DMS 273 treated with DMSO at 0.1 percent for 48 hours (cell line): ENCODE measurements at places on chromosomes 13 and 19.

DNA sequence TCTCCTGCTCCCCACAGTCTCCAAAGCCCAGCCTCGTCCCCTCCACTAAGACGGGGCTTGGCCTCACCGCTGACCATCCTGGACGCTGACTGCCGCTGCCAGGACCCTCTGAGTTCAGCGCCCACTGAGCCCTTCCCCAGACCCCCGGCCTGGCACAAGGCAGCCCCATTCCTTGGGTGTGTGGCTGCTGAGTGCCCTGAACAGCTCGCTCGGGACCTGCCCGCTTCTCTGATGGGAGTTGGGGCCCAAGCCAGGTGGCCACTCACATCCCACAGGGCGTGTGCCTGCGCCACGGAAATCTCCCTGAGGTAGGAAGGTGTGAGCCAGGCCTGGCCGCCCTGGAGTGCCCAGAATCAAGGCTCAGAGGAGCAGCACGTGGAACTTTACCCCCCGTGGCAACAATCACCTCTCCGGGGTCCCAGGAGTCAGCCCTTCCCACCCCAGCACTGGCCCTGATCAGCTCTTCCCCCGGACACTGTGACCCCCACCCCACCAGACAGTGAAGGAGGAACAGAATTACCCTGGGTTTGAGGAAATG is 20.8 kb downstream of the C13orf46 start:
- DNase-seq: no peak

DNA sequence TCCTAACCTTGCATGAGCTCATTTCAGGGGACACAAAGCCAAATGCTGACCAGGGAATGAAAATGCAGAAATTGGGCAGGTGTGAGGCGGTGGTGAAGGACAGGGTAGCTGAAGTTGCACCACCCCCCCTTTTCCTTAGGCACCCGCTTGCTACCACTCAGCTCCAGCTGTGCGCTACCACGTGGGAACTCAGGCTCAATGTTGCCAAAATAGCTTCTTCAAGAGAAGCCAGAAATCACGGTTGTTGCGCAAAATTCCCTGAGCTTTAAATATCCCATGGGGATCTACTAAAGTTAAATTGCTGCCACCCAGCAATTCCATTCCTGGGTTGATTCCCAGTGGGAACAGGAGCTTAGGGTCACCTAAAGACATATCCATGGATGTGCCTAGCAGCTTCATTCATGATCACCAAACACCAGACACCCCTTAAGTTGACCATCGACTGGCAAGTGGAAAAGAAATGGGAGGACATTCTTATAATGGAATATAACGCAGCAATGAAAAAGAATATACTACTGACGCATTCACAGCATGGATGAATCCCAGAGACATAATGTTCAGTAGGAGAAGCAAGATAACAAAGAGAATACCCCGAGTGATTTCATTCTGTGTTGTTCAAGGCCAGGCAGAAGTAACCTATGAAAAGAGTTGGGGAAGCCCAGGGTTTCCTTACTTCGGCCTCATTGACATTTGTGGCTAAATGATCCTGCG is 12.8 kb upstream of the ADGRL1 start:
- DNase-seq: no peak

GRCh38 chr19:38068826-38069225 is 155.2 kb downstream of the DPF1 start:
- DNase-seq: no peak

- no peak for DNase-seq
These were observed 3.7 kb downstream of the KCNC3 start for GRCh38 chr19:50325310-50326100.

DNA sequence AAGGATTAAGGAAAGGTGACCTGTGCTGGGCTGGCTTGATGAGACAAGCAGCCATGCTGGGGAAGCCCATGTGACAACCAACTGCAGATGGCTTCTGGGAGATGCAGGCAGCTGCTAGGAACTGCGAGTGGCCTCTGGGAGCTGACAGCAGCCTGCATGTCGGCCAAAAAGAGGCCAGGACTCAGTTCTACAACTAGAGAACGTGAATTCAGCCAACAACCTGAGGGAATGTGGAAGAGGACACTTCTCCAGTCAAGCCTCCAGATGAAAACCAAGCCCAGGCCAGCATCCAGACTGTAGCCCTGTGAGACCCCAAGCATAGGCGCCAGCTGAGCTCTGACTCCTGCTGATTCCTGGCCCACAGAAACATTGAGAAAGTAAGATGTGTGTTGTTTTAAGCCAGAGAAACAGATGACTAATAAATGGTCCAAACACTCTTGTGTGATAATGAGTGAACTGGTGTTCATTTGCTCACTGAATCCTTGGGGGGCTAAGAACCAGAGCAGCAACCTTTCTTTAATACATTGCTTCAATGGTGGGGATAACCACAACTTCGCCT is 45.0 kb downstream of the SLC7A1 start:
- no peak for DNase-seq

GRCh38 chr19:1961000-1961883 is 20.3 kb downstream of the CSNK1G2 start:
- no peak for DNase-seq

GRCh38 chr13:42594481-42595252 is 20.7 kb downstream of the TNFSF11 start:
- DNase-seq: peak; percentile 22

- no peak for DNase-seq
These were observed 17.7 kb downstream of the PNMA8A start for GRCh38 chr19:46453661-46454060.

GRCh38 chr13:39375601-39376000 is 227.4 kb downstream of the LHFPL6 start:
- no peak for DNase-seq

- no peak for DNase-seq
These were observed 18.7 kb upstream of the CEACAM1 start for GRCh38 chr19:42546831-42547500.

DNA sequence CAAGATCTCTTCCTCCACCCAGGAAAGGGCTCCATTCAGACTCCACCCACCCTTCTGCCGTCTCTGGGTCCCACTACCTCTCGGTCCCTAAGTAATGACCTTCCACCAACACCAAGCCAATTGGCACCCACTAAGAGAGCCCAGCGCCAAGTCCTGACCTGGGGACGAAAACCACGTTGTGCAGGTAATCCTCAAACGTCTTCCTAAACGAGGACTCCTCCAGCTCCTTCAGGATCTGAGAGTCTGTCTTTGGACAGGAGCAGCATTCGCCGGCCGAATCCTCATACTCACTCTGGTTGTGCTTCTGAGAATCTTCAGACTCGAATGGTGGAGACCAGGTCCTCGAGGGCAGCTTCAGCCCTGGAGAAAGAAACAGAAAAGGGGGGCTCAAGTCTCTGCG is 83.1 kb downstream of the ZNF557 start:
- no peak for DNase-seq

DNA sequence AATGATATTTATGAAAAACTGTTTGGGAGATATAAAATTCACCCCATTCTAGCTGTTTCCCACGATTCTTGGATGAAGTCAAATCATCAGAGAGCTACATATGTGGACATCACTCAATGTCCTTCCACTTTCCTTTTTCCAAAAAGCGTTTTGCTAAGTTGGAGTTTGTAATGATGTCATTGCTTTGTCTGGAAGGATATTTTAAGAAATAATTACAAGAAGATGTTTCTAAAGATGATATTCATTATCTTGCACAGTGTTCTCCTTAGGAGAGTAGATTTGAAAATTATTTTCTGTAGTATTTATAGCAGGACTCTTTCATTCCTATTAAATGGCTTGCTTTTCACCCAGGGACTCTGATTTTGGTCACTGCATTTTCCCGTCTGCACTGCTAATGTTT is 851.2 kb downstream of the EFNB2 start:
- DNase-seq: no peak

GRCh38 chr13:42970824-42971690 is 21.0 kb downstream of the EPSTI1 start:
- no peak for DNase-seq

DNA sequence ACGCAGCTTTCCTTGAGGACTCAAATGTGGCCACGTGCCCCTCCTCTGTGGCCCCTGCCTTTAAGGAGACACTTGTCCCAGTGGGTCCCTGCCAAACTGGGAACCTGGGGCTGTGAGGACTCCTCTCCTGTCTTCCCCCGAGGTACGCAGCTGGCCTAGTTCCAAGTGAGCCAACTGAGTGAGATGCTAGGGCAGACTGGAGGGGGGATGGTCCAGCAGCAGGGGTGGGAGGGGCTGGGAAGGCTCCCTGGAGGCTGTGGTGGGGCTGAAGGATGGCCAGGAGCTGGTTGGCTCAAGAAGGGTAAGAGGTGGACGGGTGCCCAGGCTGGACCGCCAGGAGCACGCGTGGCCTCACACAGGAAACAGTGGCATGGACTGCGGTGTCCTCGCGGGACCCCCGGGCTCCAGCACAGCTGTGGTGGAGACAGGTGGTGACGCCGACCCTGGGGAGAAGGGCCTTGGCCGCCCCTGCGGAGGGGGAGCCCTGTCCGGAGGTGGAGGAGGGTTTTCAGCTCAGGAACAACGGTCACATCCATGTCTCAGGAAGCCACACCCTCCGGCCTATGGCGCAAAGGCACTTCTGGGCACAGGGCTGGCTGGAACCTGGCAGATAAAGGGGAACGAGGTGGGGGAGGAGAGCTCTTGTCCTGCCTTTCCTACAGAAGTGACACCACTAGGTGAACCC is 45.8 kb downstream of the MLLT1 start:
- DNase-seq: no peak

DNA sequence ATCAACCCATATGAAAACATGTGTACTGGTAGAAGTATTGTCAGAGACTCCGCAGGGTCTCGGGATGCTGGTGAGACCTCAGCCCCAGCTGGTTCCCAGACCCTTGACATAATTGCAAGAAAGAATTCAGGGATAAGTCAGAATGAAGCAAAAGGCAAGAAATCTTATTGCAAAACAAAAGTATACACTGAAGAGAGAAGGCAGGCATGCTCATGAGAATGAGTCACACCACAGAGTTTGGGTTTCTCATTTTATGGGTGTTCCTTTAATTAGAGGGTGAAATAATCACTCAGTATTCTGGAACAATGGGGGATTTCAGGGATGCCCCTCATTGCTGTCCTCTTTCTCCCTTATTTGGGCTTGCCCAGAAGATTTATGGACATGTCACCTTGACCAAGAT is 1423.8 kb upstream of the MIR17HG start:
- no peak for DNase-seq

GRCh38 chr13:98313023-98313921 is 136.2 kb upstream of the RNF113B start:
- no peak for DNase-seq

- DNase-seq: no peak
These were observed 15.9 kb downstream of the ZNF573 start for GRCh38 chr19:37763488-37763887.

- DNase-seq: no peak
These were observed 181.3 kb downstream of the KDM4B start for GRCh38 chr19:5149932-5150901.

- no peak for DNase-seq
These were observed 252.8 kb downstream of the RFC3 start for GRCh38 chr13:34070544-34071303.

DNA sequence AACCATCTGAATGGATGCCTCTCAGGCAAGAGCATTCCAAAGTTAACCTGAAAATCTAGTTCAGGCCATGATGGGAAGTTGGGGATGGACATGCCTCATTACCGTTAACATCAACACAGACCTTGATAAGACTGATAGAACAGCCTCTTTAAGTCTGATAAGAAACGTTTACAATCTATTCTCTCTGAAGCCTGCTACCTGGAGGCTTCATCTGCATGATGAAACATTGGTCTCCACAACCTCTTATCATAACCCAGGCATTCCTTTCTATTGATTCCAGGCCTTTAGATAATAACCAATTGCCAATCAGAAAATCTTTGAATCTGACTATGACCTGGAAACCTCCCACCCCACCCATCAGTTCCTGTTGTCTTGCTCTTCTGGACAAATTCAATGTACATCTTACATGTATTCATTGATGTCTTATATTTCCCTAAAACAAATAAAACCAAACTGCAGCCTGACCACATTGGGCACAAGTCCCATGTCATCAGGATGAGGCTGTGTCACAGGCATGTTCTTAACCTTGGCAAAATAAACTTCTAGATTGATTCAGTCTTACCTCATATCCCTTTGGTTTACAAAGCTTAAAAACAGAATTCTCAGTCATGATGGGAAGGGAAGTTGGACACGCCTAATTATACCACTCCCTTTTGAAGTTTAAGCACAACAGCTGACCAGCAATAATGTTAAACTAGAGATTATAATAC is 843.8 kb upstream of the SPRY2 start:
- DNase-seq: no peak
